H1 (cell line): ENCODE measurements at places on chromosomes 12 and 14. TPM values are rescaled to one million over a fixed set of nuclear protein-coding genes. Genes with fewer than 3 reads are reported as not detected.

DNA sequence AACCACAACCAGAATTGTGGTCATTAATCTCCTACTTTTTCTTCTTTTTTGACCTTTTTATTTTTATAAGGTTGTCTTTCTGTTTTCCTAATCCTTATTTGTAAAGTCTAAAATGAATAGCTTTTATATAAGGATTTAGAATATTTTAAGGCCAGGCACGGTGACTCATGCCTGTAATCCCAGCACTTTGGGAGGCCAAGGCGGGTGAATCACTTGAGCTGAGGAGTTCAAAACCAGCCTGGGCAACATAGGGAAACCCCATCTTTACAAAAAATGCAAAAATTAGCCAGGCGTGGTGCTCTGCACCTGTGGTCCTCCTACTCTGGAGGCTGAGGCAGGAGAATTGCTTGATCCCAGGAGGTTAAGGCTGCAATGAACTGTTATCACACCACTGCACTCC lies 55.1 kb downstream of the IFT81 start:
- no peak for DNase-seq

- no peak for DNase-seq
These were observed 439.3 kb upstream of the PRICKLE1 start for GRCh38 chr12:43028826-43029225.

DNA sequence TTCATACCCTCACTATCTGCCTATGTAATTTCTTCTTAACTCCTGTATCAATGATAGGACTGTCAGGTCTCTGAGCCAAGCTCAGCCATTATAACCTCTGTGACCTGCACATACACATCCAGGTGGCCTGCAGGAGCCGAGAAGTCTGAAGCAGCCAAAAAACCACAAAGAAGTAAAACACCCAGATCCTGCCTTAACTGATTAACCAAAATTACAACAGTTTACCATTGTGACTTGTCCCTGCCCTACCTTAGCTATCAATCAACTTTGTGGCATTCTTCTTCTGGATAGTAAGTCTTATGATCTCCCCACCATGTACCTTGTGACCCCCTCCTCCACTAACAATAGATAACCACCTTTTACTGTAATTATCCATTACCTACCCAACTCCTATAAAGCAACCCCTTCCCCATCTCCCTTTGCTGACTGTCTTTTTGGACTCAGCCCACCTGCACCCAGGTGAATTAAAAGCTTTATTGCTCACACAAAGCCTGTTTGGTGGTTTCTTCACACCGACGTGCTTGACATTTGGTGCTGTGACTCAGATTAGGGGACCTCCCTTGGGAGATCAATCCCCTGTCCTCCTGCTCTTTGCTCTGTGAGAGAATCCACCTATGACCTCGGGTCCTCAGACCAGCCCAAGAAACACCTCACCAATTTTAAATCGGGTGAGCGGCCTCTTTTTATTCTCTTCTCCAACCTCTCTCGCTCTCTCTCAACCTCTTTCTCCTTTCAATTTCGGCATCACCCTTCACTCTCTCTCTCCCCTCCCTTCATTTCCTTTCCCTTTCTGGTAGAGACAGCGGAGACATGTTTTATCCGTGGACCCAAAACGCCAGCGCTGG lies 11.5 kb upstream of the LGMN start:
- no peak for DNase-seq

DNA sequence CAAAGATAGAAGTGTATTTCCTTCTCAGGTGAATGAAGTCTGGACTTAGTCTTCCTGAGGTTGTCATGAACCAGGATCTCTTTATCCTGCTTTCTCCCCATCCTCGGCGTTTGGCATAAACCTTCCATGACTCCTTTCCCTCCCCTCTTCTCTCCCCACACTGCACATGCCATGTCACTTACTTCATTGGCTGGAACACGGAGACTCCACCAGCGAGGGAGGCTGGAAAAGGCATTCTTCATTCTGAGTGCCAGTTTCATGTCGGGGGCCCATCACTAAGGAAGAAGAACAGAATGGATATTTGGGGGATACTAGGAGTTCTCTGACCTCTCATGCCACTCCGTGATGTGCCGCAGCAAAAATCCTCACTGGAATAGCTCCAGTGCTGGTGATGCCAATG lies 105.6 kb downstream of the VCPKMT start:
- no peak for DNase-seq

The TAS2R43 gene
- polyA plus RNA-seq: 0.06 and 0.18 TPM in 2 replicates

- no peak for DNase-seq
These were observed 74.3 kb upstream of the PLEKHG7 start for GRCh38 chr12:92628476-92628875.

The PRPH gene
- polyA plus RNA-seq: 0.79 and 1.1 TPM in 2 replicates

The AKAP3 gene
- polyA plus RNA-seq: 0.54 and 0.63 TPM in 2 replicates

DNA sequence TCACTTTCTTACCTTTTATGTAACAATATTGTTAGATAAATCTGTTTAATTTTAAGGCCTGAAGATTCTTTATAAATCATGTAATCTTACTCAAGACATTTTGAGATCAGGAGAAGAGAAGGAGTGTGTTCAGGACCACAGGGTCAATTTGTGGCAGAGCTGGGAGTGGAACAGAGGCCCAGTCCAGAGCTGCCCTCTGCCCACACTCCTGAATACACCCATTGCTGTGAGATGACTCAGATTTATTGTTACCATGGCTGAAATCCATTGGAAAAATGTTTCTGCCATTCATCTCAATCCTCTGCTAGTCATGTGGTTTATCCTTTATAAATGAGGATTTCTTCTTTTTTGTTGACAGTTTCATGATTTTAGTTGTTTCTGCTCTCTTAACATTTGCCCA lies 100.5 kb upstream of the STXBP6 start:
- DNase-seq: no peak

DNA sequence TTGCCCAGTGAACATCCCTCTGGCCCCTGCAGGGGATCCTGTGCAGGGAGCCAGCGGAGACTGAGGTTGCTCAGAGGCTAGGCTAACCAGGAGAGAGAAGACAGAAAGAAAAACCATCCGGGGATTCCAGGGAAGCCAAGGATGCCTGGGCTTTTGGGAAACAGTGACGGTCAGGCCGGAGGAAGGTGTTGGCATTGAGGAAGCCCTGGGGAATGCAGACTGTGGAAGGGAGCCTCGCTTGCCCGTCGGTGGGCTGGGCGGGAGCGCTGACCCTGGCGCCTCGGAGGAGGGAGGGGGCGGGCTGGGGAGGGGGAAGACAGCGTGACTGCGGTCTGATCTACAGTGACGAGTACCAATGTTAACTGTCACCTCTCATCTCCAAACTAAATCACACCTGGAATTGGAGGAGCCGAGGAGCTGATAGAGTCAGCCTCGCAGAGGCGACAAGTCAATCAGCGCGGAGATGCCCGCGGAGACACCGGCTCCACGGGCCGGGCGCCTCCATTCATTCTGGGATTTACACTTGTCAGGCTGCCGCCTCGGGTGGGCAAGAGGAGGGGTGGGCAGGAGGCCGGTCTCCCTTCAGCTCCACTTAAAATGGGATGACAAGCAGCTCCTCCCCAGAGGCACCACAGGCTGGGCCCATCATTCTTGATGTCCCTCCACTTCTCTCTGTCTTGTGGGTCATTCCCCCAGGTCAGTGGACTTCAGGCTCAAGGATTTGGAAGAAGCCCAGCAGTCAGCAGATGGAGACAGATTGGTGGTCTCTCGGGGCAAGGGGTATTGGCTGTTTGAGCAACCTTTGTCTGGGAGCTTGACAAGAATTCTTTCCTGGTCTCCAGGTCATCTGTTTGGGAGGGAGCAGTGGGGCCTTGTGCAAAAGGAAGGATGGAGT lies 20.4 kb upstream of the GPATCH2L start:
- DNase-seq: no peak

GRCh38 chr12:50006280-50006679 lies 19.0 kb downstream of the RACGAP1 start:
- no peak for DNase-seq

DNA sequence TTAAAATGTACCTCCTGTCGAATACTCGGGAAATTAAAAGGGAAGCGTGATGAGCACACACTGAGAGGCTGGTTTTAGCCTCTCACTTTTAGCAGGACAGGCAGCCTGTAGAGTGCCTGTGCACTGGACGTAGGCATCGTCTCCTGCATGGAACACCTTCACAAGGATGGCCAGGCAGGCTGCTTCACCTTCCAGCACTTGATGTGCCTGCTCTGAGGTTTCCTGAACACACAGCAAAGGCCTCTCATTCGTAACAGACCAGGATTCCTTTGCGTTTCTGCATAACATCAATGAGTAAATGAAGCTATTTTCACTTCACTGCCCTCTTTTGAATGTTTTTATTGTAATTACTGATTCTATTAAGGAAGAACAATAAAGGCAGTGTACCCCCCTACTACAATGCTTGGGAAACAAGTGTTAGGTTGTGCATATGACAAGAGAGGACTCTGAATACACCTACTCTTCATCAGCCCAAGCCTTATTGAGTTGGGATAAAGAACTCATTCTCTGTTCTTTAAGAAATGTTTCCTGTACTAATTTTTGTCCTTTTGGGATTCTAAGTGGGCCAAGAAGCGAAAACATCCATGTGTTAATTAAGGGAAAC lies 1077.6 kb upstream of the FOXG1 start:
- no peak for DNase-seq

DNA sequence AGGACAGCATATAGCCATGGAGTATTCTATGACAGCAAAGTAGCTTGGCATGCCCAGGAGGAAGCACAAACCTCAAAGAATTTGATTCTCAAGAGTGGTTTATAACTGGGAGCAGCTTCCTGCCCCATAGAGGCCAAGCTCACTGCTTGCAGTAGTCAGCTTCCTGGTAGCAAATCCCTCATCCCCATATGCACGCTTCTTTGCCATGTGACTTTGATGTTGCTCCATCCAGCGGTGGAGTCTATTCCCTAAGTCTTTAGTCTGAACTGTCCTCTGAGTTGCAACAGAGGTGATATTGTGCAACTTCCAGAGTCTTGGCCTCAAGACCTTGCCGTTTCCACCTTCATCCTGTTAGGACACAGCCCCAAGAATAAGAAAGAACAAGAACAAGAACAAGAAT lies 996.8 kb upstream of the TMEM132C start:
- no peak for DNase-seq

The PPHLN1 gene
- polyA plus RNA-seq: 31.8 and 34.3 TPM in 2 replicates

The NRXN3 gene
- 2.6 and 3.1 TPM in 2 replicates for polyA plus RNA-seq

The SMIM41 gene
- polyA plus RNA-seq: 0.91 and 0.98 TPM in 2 replicates

DNA sequence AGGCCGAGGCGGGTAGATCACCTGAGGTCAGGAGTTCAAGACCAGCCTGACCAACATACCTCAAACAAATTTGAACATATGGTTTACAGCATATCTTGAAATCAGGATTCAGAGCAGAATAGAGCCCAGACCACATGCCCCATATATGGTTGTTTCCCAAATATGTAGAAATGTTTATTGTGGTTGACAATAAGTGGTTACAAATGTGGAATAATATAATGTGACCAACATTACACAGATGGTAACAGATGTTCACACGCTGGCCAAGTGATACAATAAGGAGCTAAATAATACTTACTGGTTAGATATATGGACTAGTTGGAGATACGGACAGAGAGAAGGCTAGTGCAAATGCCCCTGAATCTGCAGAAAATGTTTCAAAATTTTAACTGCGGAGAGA lies 85.3 kb downstream of the MAPKAPK5 start:
- DNase-seq: no peak

- no peak for DNase-seq
These were observed 6.0 kb downstream of the RAD9B start for GRCh38 chr12:110508071-110508586.

DNA sequence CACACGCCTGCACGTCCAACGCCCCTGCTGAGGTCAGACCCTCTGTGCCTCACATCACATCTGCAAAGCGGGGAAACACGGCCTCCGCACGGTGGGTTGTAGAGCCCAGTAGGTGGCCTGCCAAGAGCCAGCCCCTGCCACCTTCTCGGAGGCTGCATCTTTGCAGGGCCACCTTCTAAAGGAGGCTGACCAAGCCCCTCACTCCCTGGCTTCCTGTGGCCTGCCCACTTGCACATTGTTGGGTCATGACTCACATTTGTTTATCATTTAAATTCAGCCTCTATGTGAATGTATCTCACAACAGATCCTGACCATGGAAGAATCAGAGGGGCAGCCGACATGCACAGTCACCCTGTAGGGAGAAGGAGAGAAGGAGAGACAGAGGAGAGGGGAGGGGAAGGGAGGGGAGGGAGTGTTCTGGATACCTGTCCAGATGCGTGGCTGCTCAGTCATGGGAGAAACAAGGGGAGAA lies 319.5 kb upstream of the DIO3 start:
- no peak for DNase-seq

- DNase-seq: no peak
These were observed 87.4 kb downstream of the OTOGL start for GRCh38 chr12:80186727-80187217.

The TAS2R42 gene
- not detected in 2 replicates for polyA plus RNA-seq

The DAO gene
- polyA plus RNA-seq: not detected in 2 replicates

- DNase-seq: peak; percentile 46
These were observed 49.6 kb upstream of the RASSF3 start for GRCh38 chr12:64560396-64561301.

The IL31 gene
- not detected in 2 replicates for polyA plus RNA-seq

- DNase-seq: no peak
These were observed 281.1 kb downstream of the ERC1 start for GRCh38 chr12:1272142-1272541.

- DNase-seq: no peak
These were observed 465 bp downstream of the ADSS1 start for GRCh38 chr14:104724407-104724980.

The HPD gene
- polyA plus RNA-seq: 0.28 and 0.48 TPM in 2 replicates

- DNase-seq: no peak
These were observed 217.1 kb downstream of the EXOC5 start for GRCh38 chr14:57051633-57052032.
